ENCODE measurements at places on chromosomes 1 and 21.

DNA sequence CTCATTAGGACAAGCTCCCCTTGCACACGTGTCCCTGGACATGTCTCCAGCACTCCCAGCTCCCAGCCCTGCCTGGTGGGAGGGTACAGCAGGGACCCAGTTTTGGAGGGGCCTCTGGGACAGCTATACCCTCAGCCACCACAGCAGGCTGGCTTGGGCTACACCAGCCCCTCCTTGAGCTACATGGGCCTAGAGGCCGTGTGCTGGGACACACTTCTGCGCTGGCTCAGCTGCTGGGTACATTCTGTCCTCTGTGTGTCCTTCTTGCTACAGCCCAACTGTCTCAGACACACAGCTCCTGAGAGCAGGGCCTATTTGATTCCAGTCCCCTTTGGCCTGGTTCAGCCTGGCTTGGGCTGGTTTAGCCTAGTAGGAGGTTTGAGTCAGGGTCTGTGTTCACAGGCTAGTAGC, 26.7 kb downstream of the DMAP1 start:
- no peak for DNase-seq

DNA sequence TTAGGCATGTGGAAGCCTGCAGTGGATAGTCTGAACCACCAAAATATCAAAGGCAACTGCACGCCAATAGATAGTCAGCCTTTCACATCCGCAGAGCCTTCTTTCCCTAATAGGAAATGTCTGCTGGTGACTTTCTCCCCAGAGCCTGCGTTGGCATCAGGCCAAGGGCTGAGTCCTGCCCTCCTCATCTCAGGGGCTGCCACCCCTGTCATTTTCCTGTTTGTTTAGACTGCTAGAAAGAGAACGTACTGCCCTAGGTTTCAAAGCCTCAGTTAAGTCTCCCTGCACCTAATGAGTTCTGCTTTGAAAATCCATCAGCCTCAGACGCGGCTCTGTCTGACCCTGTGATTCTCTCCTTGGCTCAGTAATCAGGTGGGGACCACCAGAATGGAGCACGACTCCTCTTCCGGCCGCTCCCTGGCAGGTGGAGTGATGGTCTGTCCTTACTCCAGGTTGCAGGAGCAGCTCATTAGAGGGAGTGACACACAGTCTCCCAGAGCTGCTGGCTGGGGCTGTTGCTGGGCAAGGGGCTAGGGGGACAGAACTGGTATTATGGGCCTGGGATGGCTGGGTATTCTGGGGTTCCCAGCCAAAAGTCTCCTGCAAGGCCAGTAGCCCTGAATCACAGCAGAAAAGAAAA, 27.3 kb downstream of the STUM start:
- no peak for DNase-seq

- no peak for DNase-seq
Measured at GRCh38 chr1:5928714-5929400, 63.4 kb downstream of the NPHP4 start.

DNA sequence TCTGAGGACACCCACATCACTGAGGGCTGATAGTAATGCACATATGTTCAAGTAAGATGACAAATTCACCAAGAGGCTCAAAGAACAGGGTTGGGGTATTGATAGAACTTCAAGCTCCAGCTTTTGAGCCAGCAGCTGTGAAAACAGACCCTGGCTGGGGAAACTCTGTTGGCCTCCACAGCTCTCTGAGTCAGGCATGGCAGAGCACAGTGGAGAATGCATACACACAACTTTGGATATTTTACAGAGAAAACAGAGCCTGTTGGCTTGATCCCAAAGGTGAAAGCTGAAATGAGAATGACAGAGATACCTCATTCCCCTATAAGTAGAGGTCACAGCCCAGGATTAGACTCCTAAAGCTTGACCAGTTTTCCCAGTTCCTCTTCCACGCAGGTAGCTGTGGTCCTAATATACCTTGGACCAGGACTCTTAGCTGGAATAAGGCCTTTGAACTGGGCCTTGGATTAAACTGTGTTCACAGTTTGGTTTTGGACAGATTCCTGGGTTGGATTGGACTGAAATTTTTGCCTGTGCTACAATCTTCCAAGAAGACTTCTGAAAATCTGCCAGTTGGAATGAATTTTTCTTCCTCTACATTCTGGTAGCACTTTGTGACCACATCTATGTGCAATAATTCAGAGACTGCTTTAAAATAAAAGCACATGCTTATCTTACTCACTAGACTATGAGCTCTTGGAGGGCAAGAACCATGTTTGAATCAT, 101.6 kb upstream of the HMGB4 start:
- no peak for DNase-seq

- DNase-seq = peak; percentile 84
Measured at GRCh38 chr1:219837274-219837993, 90.9 kb downstream of the SLC30A10 start.

- no peak for DNase-seq
Measured at GRCh38 chr1:2045468-2046173, 4.6 kb upstream of the PRKCZ start.

DNA sequence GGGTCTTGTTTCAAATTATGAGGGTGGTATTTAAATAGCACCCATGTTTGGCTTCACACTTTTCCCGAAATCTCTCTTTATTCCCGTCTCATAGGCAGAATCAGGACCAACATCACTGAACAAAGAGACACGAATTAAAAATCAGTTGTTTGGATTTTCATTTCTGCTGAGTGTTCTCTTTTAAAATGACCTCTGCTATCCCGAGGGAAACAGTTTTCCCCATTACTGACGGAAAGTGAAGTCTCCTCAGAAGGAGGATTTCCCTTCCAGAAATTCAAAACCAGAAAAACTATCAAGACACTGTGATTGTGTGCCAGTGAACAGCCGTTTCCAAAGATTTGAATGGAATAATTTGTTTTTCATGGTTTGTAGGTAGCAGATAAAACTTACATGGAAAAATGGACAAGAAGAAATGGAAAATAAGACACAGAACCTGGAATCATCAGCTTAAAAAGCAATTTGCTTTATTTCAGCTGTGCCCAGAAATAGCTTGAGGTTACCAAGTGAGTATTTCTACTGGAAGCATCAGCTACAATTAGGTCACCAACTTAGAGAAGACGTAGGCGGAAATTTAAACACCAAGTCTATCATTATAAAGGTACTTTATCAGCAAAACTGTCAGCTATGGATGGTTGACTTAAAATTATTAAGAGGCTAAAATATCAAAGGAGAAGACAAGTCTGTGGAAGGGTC, 68.5 kb downstream of the RUNX1 start:
- no peak for DNase-seq

DNA sequence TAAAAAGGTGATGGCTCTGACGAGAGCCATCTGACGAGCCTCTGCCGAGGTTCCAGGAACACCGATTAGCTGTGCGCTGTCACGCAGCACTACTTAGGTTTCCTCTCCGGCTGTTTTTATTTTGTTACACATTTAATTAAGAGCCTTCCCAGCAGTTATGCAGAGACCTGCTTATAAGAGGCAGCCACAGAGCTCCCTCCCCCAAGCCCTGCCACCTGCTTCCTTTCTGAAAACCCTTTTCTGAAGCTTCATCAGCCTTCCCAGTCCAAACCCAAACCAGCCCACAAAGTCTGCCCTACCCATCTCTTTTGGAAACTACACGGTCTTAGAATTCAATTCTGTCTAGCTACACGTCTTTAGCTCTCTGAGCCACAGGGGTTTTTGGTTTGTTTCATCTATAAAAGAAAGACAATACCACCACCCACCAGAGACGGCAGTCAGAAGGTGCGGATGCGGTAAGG, 49.1 kb downstream of the ERI3 start:
- no peak for DNase-seq

DNA sequence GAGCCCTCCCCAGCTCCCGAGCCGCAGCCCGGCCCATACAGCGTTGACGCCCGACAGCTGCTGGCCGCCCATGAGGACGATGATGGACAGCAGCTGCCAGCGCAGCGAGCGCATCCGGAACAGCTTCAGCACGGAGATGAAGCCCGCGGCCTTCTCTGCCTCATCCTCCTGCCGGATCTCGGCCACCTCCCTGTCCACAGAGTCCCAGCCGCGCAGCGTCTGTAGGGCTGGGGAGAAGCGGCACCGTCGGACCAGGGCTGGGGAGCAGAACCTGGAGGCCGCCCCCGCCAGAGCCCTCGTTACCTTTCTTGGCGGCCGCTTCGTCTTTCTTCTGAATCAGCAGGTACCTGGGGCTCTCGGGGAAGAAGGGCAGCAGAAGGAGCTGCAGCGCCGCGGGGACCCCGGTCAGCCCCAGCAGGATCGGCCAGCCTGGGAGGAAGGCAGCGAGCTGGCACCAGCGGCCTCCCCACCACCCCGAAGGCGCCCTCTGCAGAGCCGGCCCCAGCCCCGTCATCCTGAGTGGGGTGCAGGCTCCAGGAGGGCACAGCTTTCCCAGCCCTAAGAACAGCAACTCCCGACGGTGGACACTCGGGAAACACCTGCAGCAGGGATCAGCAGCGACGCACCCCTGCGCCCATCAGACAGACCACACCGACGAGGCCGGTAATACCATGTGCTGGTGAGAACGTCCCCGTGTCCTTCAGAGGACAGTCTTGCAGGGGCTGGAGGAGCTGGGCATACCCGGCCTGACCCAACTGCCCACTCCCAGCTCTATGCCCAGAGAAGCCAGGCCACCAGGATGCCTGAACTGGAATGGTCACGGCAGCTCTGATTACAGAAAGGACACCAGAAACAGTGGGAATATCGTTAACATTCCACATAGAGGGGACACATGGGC, 13.8 kb upstream of the SLC2A7 start:
- DNase-seq = no peak

- DNase-seq = no peak
Measured at GRCh38 chr1:30904191-30904961, 4.2 kb downstream of the SDC3 start.

- DNase-seq = no peak
Measured at GRCh38 chr1:165452336-165453130, 7.6 kb upstream of the RXRG start.

- DNase-seq = no peak
Measured at GRCh38 chr1:229603371-229604005, 22.4 kb downstream of the TAF5L start.

- DNase-seq = no peak
Measured at GRCh38 chr1:212930986-212931678, 19.2 kb upstream of the VASH2 start.

DNA sequence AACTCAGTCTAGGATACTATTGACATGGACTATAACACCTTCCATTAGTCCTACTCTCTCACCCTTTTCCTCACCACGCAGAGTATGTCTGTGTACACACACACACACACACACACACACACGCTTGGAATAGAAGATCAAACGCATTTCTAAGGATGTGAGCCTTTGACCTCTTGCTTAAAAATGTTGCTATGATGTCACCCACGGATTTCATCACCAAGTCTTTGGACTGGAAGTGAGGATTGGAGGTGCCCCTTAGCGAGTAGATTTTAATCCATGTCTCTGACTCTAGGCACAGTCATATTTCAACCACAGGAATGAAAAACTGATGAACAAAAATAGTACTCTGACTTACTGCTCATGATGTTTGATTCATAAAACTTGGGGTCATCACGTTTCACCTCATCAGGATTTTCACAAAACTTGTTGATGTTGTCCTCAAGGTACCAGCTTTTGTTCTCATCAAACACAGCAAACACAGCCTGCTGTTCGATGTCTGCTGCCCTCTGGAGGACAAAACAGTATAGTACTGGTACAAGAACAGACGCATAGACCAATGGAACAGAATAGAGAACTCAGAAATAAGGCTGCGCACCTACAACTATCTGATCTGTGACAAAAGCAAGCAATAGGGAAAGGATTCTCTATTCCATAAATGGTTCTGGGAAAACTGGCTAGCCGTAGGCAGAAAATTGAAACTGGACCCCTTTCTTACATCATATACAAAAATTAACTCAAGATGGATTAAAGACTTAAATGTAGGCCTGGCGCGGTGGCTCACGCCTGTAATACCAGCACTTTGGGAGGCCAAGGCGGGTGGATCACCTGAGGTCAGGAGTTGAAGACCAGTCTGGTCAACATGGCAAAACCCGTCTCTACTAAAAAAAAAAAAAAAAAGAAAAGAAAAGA, 39.9 kb downstream of the F5 start:
- peak; percentile 72 for DNase-seq

GRCh38 chr1:54199151-54199764, 572 bp downstream of the CYB5RL start:
- DNase-seq = no peak

- DNase-seq = no peak
Measured at GRCh38 chr1:59128784-59129227, 168.1 kb upstream of the FGGY start.

DNA sequence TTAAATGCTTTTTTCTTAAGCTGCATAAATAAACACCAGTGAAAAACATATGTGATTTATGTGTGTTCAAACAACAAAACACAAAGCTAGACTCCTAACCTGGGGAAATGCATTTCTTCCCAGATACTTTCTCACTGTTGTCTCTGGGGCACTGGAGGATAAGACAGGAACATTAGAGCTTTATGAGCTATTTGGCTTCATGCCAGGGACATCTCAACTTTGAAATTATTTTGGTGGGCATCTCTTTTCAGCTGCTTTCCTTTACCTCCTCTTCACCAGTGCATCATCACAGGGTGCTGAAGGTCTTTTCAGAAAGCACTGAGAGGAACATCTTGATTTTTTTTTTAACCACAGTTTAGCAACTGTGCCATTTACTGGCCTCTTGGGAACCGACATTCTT, 212.9 kb downstream of the DNM3 start:
- no peak for DNase-seq

DNA sequence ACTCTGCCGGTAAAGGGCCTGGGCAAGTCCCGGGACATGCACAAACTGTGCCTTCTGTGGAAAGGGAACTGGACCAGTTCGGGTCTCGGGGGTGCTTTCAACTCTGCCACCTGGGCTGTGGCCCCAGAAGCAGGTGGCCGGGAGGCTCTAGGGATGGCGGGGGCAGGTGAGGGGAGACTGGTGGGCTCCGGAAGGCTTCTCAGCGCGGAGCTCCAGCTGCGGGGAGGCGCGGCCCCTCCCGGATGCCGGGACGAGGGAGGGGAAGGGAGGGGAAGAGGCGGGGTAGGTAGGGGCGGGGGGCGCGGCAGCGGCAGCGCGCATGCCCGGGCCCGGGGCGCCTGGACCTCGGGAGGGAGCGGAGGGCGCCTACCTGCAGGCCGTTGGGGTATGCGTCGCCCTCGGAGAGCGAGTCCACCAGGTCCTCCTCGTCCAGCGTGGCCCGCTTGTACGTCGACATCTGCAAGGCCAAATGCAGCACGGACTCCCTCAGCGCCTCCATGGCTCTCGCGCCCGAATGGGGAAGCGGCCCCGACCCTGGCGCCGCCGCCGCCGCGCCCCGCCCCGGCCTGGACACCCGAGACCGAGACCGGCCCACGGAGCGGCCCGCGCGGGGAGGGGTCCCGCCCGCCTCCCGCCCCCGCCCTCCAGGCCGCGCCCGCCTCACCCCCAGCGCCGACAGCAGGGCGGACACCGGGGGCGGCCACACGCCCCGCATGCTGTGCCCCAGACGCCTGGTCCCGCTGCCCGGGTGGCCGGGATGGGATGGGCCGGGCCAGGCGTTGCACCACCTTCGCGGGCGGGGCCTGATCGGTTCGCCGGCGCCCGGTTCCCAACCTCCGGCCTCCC, at the start of gene ECE1:
ECE1 (minus strand) TSS at position 764 of the 846 bp plus-strand sequence; CDS start at position 715, 49 bp downstream.
- no peak for DNase-seq

GRCh38 chr1:175797576-175797975, 54.2 kb upstream of the TNR start:
- DNase-seq = no peak

Data from midbrain (tissue), 1 donor.